ENCODE measurements at places on chromosomes 3 and 15. TPM values are rescaled to one million over a fixed set of nuclear protein-coding genes. Genes with fewer than 3 reads are reported as not detected.

- DNase-seq: no peak
Measured at GRCh38 chr15:28286031-28286430, 35.9 kb downstream of the HERC2 start.

- DNase-seq: no peak
Measured at GRCh38 chr15:85011160-85011571, 29.5 kb downstream of the PDE8A start.

GRCh38 chr3:52998771-52999513, 46.9 kb downstream of the SFMBT1 start:
- no peak for DNase-seq

DNA sequence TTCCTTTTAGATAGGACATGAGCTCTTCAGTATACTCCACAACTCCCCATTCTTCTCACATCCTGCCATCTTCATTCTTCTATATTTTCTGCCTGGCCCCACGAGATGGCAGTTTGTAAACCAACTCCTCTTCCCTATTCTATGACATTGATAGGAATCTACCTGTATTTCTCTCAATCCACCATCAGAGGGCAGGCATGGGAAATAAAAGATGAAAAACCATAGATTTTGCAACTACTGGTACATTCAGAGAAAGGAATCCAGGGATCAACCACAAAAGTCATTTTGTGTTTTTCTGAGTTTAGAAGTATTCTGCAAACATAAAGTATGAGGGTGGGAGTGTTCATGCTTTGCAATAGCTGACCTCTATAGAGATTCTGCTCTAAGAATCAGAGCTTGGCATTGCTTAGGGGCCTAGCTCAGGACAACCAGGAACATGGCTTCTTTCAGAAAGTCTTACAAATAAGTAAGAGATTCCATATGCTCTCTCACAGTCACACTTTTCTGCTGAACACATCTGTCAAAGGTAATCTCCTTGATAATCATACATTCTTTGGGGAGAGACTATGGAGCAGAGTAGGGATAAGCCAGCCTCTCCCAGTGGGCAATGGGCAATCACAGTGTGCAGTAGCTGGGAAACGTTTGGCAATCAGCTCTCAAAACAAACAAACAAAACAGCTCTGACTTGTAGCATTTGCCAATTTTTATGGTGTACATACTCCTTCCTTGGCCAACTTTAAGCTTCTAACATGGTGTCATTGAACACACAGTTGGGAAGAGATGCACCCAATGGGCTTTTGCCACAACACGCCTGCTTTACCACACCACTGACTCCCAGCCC, 43.1 kb upstream of the SLC25A36 start:
- DNase-seq: no peak

- DNase-seq: no peak
Measured at GRCh38 chr3:128360705-128361271, 105.9 kb downstream of the DNAJB8 start.

DNA sequence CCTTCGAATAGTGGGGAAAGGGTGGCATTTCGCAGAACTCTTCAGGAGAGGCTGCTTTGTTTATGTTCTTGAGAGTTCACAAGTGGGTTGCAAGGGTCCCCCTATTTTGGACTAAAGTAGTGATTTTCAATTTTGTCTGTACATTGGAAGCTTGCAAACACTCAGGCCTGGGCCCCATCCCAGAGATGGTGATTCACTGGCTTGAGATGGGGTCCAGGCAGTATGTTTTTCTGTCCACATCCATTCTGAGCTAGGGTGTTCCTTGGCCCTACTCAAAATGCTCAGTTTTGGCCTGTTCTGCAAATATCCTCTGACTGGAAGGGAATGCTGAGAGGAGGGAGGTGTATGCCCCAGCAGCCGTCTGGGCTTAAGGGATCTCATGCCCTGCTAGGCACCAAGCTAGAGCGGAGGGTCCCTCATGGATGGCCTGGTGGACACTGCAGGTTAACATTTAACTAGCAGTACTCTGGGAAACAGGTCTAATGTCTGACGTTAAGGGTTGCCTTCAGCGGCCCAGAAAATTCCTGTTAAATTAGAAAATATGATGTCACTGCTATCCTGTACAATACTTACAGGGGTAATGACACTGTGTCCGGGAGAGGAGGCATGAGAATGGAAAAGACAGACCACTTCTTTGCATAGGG, 181.4 kb downstream of the OPA1 start:
- no peak for DNase-seq

Gene VPS18
- total RNA-seq: 7.8 TPM

Gene KCNH8
- total RNA-seq: not detected

- DNase-seq: peak; percentile 46
Measured at GRCh38 chr15:69451951-69452691, 497 bp upstream of the RPLP1 start.

GRCh38 chr3:10327592-10327991, 6.7 kb upstream of the SEC13 start:
- no peak for DNase-seq

DNA sequence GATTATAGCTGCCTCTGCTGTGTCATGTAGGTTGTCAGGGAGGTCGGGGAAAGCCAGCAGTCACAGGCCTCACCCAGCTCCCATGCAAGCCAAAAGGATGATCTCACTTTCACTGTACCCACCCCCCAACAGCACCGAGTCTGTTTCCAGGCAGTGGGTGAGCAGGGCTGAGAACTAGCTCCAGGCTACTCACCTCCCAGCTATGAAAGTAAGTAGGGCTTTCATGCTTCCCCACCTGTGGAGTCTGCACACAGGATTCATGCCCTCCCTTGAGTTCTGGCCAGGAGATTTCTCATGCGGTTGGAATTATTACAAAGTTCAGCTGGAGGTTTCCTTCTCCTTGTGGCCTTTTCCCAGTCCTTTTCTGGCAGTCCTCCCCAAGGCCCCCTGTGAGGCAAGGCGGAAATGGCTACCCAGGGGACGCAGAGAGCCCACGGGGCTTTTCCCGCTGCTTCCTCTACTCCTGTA, 356.2 kb downstream of the SV2B start:
- no peak for DNase-seq

GRCh38 chr3:165254812-165255211, 58.6 kb upstream of the SLITRK3 start:
- no peak for DNase-seq

- DNase-seq: no peak
Measured at GRCh38 chr3:17195856-17196604, 311.3 kb downstream of the PLCL2 start.

Gene KCNMB2
- not detected for total RNA-seq

Data from activated CD4-positive, alpha-beta memory T cell treated with anti-CD3 and anti-CD28 coated beads for 36 hours (primary cell).